Brain pericyte (primary cell): ENCODE measurements at places on chromosomes 16 and 17.

DNA sequence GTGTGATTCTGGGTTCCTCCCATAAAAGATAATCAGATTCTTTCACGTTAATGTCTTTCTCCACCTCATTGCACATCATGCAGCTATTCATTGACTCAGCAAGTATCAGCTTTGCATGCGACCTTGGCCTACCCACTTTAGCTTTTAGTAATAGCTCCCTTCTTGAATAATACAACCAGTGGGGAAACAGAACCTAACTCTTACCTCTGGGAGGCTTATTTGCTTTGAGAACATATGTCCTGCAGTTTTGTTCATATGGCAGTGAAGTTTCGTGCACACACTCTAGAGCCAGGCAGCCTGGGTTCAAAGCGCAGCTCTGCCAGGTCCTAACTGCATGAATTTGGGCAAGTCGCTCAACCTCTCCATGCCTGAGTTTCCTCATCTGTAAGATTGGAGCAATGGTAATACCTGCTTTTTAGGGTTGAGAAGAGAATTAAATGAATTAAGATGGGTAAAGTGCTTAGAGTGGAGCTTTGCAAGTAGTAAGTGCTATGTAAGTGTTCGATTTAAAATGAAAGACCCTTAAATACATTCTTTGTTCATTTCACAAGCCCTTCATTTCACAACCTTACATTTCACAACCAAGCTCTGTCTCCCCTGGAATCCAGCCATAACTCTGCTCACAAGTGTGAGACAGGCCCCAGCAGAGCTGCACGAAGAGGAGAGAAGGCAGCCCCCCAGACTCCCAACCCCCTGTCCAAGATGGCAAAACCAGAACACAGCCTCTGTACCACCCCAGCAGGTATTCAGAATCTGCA is 29.3 kb downstream of the MAPT start:
- no peak for DNase-seq

- no peak for DNase-seq
Observed at GRCh38 chr16:65136681-65137080, 14.8 kb upstream of the CDH11 start.

- DNase-seq = no peak
Observed at GRCh38 chr17:7593296-7593695, 3.4 kb upstream of the SOX15 start.

GRCh38 chr16:65123396-65124211 is 1.7 kb upstream of the CDH11 start:
- DNase-seq = no peak

DNA sequence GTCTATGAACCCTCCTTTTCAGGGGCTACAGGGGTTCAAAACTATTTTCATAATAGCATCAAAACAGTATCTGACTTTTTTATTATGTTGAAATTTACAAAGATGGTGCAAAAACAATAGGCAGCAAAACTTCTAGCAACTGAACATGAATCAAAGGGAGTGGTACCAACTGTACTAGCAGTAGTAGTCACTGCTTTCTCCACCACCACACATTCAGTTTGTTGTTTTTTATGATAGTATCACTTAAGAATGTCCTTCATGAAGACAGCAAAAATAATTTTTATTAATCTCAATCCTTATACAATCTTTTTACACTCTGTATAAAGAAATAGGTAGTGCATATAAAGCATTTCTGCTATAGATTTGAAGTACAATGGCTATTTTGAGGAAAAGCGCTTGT is 47.6 kb downstream of the MED13 start:
- no peak for DNase-seq
